Amygdala (tissue), 56 donors: ENCODE measurements at places on chromosomes 5 and 9.

- no peak for DNase-seq
Observed at GRCh38 chr5:67361932-67362729, 165.5 kb upstream of the CD180 start.

DNA sequence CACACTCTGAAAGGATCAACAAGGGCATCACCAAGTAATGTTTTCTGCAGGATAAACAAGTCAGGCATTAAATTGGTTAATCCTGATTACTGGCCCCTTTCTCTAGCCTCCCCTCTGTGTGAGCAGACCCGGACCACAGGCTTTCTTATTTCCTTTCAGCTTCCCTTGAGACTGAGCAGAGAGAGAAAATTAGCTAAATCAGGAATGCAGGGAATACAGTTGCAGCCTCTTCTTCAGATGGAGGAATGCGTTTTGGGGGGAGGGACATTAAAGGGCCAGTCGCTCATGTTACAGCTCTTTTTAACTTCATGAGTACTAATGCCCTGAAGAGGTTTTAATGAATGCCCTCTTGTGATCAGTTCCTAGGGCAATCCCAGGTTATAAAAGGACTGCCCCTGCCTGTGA, 19.8 kb downstream of the PCDHAC2 start:
- no peak for DNase-seq

- no peak for DNase-seq
Observed at GRCh38 chr5:95884511-95884910, 62.0 kb upstream of the GLRX start.

GRCh38 chr5:158816011-158816696, 283.6 kb downstream of the EBF1 start:
- no peak for DNase-seq

DNA sequence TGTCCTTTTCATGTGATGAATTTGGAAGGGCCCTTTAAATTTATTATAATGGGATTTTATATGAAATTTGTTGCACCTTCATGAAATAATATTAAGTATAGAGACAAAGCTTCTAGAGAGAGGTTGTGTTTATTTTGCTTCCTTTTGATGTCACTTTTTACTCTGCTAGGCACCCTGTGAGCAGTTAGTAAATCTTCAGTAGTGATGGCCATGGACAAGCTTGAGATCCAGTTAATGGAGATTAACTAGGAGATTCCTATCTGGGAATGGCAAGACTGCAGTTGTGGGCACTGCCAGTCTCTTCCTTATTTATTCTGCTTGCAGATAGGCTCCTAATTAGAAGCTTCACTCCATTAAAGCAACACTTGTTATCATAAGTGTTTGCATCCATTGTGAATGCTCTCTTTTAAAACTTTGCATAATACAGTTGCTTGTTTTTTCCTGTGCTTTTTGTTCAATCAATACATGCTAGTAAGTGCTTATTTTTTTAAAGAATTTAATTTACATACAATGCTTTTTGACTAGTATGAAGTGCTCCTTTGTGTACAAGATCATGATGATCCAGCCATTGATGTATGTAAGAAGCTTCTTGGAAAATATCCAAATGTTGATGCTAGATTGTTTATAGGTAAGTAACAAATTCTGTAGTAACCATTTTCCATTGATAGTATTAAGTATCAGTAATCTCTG, 25.9 kb downstream of the UGCG start:
- no peak for DNase-seq

DNA sequence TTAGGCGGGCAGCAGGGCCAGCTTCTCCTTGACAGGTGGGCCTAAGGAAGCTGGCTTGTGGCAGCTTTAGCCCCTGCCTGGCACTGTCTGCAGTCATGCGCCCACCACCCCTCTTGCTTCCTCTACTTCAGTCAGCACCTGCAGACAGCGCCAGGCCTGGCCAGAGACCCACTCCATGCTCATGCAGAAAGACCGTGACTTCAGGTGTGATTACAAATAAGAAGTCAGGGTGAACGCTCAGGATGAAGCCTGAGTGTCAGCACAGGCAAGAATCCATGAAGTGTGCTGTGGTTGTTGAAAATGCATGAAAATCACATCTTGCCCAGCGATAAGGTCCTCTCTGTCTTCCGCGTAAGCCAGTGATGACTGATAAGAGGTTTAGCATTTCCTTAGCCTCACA, 3.4 kb downstream of the CSF2 start:
- DNase-seq, result no peak

DNA sequence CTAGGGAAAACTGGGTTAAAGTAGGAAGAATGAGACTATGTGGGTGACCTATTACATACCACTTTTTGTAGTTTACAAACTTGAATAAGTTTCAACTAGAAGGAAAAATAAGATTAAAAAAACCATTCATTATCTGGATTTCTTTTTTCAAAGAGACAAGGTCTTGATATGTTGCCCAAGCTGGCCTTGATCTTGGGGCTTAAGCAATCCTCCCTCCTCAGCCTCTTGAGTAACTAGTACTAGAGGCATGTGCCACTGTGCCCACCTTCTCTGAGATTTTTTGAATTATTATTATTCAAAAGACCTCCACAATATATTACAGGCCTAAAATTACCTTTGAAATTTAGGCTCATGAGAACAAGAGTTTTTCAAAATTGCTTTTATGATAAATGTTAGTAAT, 63.2 kb downstream of the NR2F1-AS1 start:
- DNase-seq, result no peak

GRCh38 chr5:94744906-94745305, 126.4 kb downstream of the SLF1 start:
- no peak for DNase-seq

- DNase-seq, result no peak
Observed at GRCh38 chr5:172451771-172452197, 2.5 kb downstream of the SH3PXD2B start.

GRCh38 chr5:3181671-3182070, 414.0 kb upstream of the IRX1 start:
- no peak for DNase-seq

- no peak for DNase-seq
Observed at GRCh38 chr5:25090854-25091253, 446.1 kb upstream of the CDH10 start.

DNA sequence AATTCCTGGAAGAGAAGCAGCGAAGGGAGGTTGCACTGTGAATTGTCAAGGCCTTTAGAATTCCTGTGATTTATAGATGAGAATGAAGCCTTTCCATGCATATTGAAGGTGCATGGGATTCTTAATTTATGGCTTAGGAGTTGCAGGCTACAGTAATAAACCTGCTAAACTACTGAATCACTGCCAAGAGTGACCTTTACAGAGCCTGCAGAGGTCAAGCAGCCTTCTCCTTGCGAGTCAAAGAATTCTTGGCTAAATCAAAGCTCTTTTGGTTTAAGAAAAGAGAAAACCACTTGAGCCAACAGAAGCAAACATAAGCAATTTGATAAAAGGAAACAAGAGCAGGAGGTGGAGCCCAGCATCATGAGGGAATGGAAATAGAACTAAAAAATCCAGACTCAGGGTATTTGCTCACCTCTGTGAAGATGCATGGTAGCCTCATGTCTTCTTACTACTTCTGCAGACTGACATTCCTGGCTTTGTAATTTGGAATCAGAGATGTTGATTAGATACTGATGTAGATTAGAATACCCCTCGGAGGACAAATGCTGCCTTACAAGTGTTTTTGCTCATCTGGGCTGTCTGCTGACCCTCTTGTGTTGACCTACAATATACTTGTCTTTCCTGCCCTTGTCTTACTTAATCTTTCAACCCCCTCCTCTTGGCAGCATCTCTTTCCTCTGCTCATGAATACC, 90.3 kb upstream of the IFNK start:
- no peak for DNase-seq

DNA sequence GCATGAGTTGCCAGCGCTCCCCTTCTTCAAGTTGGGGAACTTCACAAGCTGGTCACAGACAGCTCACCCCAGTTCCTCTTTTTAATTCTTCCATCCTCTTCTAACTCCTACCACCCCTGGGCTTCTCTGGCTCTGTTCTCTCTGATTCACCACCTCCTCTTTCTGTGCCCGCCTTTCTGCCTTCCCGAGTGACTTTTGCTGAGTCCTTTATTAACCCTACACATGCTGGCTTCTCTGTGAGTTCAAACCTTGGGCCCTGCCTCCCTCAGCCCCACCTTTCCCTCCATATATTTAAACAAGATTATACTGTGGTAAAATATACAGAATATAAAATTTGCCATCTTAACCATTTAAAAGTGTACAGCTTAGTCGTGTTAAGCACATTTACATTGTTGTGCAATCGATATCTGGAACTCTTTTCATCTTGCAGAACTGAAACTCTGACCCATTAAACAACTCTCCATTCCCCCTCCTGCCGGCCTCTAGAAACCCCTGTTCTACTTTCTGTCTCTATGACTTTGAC, 32.0 kb downstream of the SLC46A2 start:
- no peak for DNase-seq

DNA sequence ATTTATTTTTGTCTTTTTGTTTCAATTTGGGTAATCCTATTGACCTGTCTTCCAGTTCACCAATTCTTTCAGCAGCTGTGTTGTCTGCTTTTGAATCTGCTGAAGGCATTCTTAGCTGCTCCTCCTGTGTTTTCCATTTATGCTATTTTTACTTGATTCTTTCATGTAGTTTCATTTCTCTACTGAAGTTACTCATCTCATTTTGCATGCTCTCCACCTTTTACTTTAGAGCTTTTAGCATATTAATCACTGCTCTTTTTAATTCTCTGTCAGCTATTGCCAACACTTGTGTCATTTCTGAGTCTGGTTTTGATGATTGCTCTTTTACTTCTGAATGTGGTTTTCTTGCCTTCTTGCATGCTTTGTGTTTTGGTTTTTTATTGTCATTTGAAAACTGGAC, 496.0 kb upstream of the CLINT1 start:
- DNase-seq, result no peak

- DNase-seq, result no peak
Observed at GRCh38 chr5:139646111-139646510, 2.0 kb upstream of the CXXC5 start.
